Breast epithelium (tissue), 4 donors: ENCODE measurements at places on chromosomes 5 and 9.

GRCh38 chr5:97095318-97095732 lies 47.1 kb downstream of the LIX1 start:
- H3K36me3 ChIP-seq = no peaks in the 10 kb centered on the region
- no peak for DNase-seq
- no peak overlapping the region for H3K27ac ChIP-seq
- H3K27me3 ChIP-seq = no peaks in the 10 kb centered on the region
- H3K4me3 ChIP-seq = no peak overlapping the region
- H3K4me1 ChIP-seq = no peaks in the 10 kb centered on the region

- no peak overlapping the region for H3K27ac ChIP-seq
- H3K4me3 ChIP-seq = no peak overlapping the region
Observed at GRCh38 chr5:149948993-149949392, 4.4 kb upstream of the PDE6A start.

DNA sequence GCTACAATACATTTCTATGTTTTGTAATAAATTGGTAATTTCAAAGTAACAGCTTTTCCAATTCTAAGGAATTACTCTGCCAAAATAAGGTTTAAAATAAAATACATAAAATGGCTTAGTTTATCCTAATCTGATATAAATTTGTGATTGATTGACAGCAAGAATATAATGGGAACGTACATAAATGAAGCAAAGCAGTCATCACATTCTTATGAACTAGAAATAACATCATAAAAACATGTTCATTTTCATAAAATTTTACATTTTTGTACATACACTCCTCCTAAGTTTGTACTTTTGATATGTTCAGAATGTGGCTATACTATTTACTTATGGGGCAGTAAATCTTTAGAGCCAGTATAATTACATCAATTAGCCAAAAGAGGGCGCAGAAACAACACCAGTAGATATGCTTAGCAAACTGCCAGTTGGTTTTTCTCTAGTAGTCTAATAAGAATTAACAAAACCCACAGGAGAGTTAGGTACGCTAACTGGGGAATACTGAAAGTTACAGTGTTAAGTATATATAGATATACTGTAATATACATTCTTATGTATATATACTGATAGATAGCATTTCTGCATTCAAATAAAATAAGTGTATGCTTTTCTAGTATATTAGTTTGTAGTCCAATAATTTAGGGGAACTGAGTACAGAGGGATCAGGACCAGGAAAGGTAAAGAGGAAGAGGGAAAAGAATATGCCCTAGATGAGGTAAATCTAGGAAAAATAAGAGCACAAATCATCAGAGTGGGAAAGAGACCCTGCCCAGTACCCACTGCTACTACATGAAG lies 76.8 kb downstream of the ZDHHC21 start:
- H3K4me1 ChIP-seq = no peaks in the 10 kb centered on the region
- H3K27me3 ChIP-seq = no peaks in the 10 kb centered on the region
- H3K27ac ChIP-seq = no peak overlapping the region
- no peak for DNase-seq
- no peak overlapping the region for H3K4me3 ChIP-seq

DNA sequence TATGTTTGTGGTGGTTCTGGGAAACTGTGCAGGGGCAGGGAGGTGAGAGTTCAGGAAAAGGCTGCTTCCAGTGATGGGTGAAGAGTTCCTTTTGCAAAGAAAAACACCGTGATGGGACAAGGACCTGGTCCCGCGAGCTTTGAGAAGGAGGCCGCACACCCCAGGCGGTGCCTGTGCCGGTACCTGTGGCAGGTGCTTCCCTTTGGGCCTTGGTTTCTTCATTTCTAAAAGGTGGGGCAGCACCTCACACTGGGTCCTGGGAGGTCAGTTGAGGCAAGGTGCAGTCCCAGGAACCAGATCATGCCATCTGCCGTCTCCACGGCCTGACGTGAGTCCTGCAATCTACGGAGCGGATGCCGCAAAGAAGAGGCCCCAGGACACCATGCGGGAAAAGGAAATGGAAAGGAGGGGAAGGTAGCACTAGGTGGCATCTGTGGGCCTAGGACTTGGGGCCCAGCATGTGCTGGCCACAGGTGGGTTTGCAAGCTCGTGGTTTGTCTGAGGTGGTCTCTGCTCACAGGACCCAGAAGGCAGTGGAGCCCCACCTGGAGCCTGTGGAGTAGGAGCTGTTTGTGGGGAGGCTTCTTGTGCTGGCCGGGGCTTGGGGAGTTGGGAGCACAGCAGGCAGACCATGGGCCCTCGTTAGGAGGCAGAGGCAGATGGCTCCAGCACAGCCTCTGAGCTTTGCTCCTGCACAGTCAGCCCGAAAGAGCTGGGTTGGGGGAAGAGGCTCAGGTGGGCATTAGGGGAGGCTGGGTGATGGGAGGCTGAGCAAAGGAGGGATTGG lies 131.6 kb downstream of the CACNA1B start:
- no peak overlapping the region for H3K27ac ChIP-seq
- H3K27me3 ChIP-seq = no peaks in the 10 kb centered on the region
- H3K36me3 ChIP-seq = no peaks in the 10 kb centered on the region
- H3K4me1 ChIP-seq = no peaks in the 10 kb centered on the region

DNA sequence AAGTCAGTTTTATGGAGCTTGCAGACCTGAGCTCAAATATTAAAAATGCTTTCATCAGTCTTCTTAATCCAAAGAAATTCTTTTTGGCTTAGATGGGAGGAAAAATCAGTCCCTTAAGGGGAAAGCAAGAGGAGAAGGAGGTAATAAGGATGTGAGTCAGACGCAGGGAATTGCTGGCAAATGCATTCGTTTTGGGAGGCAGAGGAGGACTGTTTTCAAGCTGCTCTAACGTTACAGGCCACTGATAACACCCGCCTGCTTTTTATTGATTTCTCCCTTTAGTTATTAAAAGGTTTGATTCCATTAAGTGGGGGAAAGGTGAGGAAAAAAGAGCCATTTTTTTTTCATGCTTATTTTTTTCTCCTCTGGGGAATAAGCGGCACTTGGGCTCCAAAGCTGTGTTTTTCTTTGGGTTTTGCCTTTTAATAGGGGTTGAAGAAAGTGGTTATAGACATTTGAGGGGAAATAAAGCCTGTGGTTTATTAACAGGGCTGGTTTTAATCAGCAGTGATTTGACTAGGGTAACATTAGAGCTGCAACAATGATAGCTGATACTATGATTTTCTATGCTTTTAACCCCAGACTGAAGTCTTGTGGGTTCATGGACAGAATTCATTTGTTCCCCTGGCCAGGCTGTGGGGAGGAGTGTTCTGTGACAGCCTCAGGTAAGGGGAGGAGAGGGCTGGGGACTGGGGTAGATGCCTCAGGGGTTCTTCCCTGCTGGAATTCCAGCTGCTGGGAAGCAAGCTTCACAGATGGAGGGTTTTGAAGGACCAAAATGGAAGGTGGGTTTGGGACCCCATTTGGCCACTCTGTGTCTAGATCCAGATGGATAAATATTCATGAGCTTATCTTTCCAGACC lies 225.2 kb downstream of the GAS1 start:
- peak overlapping the region; percentile 95 for H3K27ac ChIP-seq
- DNase-seq = peak; percentile 64
- no peaks in the 10 kb centered on the region for H3K4me1 ChIP-seq
- no peaks in the 10 kb centered on the region for H3K27me3 ChIP-seq
- no peaks in the 10 kb centered on the region for H3K36me3 ChIP-seq
